ENCODE measurements at places on chromosomes 1 and 21.

GRCh38 chr1:40706626-40707025, 15.1 kb downstream of the NFYC start:
- H3K36me3 ChIP-seq = no peaks in the 10 kb centered on the region
- H3K27me3 ChIP-seq = no peaks in the 10 kb centered on the region
- peaks cover 19% of the 10 kb centered on the region for H3K4me1 ChIP-seq
- no peak overlapping the region for H3K27ac ChIP-seq

- no peak for DNase-seq
- H3K27ac ChIP-seq = no peak overlapping the region
- H3K4me1 ChIP-seq = no peaks in the 10 kb centered on the region
- H3K27me3 ChIP-seq = no peaks in the 10 kb centered on the region
- H3K36me3 ChIP-seq = no peaks in the 10 kb centered on the region
Observed at GRCh38 chr1:241311056-241311746, 45.8 kb downstream of the RGS7 start.

GRCh38 chr1:199954699-199955098, 72.8 kb upstream of the NR5A2 start:
- no peak overlapping the region for H3K27ac ChIP-seq
- H3K27me3 ChIP-seq = no peaks in the 10 kb centered on the region

- no peaks in the 10 kb centered on the region for H3K4me1 ChIP-seq
- no peak overlapping the region for H3K27ac ChIP-seq
- H3K36me3 ChIP-seq = no peaks in the 10 kb centered on the region
- no peaks in the 10 kb centered on the region for H3K27me3 ChIP-seq
Observed at GRCh38 chr1:62962901-62963776, 179.2 kb downstream of the ATG4C start.

DNA sequence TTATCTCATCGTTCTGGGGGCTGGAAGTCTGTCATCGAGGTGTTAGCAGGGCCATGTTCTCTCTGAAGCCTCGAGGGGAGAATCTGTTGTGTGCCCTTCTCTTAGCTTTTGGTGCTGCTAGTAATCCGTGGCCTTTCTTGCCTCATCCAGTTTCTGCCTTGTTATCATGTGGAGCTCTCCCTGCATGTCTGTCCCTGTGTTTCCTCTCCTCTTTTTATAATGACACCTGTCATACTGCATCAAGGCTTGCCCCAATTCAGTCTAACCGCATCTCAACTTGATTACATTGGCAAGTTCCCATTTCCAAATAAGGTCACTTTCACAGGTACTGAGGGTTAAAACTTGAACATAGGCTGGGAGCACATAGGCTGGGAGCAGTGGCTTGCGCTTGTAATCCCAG, 82.6 kb upstream of the CNIH3 start:
- H3K27me3 ChIP-seq = no peaks in the 10 kb centered on the region
- DNase-seq = no peak

GRCh38 chr1:220316305-220316704, 44.1 kb upstream of the RAB3GAP2 start:
- no peak overlapping the region for H3K27ac ChIP-seq
- DNase-seq = peak; percentile 38
- no peaks in the 10 kb centered on the region for H3K36me3 ChIP-seq
- no peaks in the 10 kb centered on the region for H3K27me3 ChIP-seq
- no peak overlapping the region for H3K4me3 ChIP-seq

GRCh38 chr21:39804240-39804639, 59.3 kb downstream of the IGSF5 start:
- no peaks in the 10 kb centered on the region for H3K4me1 ChIP-seq
- no peaks in the 10 kb centered on the region for H3K36me3 ChIP-seq
- no peak overlapping the region for H3K27ac ChIP-seq
- no peaks in the 10 kb centered on the region for H3K27me3 ChIP-seq

DNA sequence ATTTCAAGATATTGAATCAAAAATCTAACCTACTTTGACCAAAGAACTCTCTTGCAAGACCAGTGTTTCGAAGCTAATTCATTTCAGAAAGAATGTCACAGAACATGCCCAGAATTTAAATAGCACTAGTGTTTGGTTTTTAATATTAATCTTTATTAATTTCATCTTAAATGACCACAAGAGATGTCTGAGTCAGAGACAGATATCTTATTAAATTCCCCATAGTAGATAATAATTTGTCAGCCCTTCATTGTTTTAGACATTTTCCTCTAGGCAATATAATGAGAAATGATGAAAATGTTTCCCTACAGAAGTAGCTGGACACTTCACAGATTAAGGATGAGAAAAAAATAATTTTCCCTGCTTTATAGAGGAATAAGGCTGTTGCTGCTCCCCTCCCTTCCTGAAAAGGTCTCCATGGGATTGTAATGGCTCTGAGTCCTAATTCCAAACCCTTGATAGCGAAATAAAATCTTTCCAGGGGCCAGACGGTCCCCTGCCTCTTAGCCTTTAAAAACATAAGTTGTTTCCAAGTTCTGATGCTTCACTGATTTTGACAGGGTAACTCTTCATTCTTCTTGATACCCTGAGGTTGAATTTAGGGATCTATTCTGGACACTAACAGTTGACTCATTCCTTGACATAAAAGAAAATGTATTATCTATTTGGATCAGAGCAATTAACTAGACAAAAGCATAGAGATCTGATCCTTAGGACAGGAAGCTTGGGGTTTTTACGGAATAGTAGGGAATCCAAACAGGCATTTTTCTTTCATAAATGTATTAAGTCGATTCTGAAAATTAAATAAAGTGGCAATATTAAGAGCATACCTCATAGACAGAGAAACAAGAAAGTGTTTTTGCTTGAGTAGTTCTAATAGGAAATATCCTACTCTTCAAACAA, 820.8 kb downstream of the BRINP3 start:
- H3K27ac ChIP-seq = no peak overlapping the region
- H3K4me1 ChIP-seq = no peaks in the 10 kb centered on the region
- H3K4me3 ChIP-seq = no peak overlapping the region
- no peaks in the 10 kb centered on the region for H3K27me3 ChIP-seq
- no peaks in the 10 kb centered on the region for H3K36me3 ChIP-seq
- no peak for DNase-seq

GRCh38 chr1:7366955-7367665, 404.0 kb upstream of the VAMP3 start:
- H3K4me3 ChIP-seq = no peak overlapping the region
- H3K36me3 ChIP-seq = no peaks in the 10 kb centered on the region
- H3K27ac ChIP-seq = no peak overlapping the region
- H3K27me3 ChIP-seq = no peaks in the 10 kb centered on the region

DNA sequence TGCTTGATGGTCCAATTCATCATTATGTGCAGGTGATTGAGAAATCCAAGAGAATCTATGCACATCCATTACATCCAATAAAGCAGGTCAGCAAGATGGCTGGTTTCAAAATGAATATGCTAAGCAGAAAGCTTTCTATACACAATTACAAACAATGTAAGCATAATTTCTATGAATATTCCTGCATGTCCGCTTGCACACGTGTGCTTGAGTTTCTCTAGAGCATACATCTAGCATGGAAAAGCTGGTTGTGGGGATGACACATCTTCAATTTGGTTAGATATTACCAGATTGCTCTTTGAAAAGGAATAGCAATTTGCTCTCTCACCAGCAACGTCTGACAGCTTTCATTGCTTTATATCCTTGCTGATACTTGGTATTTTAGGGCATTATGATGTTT, 160.4 kb upstream of the HMGB4 start:
- H3K27ac ChIP-seq = no peak overlapping the region
- H3K4me1 ChIP-seq = no peaks in the 10 kb centered on the region
- no peak overlapping the region for H3K4me3 ChIP-seq
- H3K36me3 ChIP-seq = no peaks in the 10 kb centered on the region
- DNase-seq = no peak

DNA sequence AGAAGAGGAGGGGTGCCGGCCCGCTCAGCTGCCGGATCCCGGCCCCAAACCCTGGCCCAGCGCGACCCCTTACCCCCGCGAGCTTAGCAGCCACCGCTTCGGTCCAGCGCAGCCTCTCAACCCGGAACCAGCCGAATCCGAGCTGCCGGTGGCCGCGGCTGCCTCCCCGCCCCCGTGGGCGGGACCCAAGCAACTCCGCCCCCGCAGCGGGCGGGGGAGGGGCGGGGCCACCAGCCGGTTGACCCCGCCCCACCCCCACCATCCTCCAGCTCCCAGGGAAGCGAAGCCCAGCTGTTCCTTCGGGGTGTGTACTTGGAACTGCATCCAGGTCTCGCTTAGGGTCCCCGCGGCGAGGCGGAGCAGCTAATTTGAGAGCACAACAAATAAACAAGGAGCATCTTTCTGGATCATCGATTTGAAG, at the start of gene TRIM62:
Gene TRIM62, minus strand, starts transcription at position 123 of the 421 bp plus-strand sequence. CDS start 611 bp downstream, outside the sequence.
- H3K4me1 ChIP-seq = peaks cover 9% of the 10 kb centered on the region
- H3K27me3 ChIP-seq = no peaks in the 10 kb centered on the region
- peak; percentile 97 for DNase-seq
- peak within 1 kb of the TSS; percentile 60 for H3K4me3 ChIP-seq
- H3K27ac ChIP-seq = peak within 1 kb of the TSS; percentile 29

DNA sequence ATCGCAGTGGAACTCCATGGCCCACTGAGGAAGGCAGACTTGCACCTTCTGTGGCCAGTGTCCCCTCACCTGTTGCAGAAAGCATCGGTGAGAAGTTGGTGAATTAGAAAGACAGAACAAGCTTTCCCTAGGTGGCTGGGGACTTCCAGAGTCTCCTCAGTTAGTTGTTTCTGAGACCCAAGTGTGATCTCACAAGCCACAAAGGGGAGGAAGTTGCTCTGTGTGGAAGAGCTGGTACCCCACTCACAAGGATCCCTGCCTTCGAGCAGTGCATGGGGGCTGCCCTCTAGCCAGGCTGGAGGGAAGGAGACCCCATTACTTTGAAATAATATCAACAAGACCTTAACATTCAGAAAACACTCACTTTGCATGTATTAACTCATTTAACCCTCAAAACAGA, 2.1 kb downstream of the PRELP start:
- H3K36me3 ChIP-seq = no peaks in the 10 kb centered on the region
- DNase-seq = peak; percentile 11
- H3K27ac ChIP-seq = peak overlapping the region; percentile 5
- H3K27me3 ChIP-seq = no peaks in the 10 kb centered on the region

DNA sequence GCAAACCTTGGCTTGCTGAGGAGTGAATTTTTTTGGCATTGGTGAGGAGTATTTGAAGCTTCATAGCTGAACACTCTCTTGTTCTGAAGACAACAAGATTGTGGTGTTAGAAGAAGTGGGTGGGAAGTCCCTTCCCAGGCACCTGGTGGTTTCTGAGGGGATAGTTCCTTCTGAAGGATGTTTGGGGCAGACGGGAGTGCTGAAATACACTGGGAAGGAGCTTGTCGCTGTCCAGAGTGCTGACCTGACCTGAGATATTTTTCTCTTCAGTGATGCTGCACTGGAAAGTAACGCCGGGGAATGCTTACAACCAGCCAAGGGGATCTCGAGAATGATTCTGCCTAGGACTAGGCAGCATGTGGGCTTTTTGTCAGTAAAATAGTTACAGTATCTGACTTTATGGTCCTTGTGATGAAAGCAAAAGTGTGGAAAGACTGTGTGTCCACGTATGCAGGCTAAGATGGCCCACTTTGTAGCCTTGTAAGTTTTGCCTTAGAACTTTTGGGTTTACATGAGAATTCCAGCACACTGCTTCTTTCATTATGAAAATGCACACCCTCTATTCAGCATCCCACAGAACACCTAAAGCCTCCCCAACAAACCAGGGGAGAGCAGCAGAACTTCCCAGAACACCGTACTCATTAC, 33.1 kb upstream of the NFASC start:
- H3K36me3 ChIP-seq = no peaks in the 10 kb centered on the region
- H3K4me1 ChIP-seq = no peaks in the 10 kb centered on the region
- DNase-seq = peak; percentile 93
- H3K4me3 ChIP-seq = no peak overlapping the region
- no peak overlapping the region for H3K27ac ChIP-seq

GRCh38 chr1:26218906-26219494, 15.0 kb upstream of the CEP85 start:
- no peak overlapping the region for H3K4me3 ChIP-seq
- H3K27me3 ChIP-seq = no peaks in the 10 kb centered on the region
- H3K27ac ChIP-seq = no peak overlapping the region
- no peaks in the 10 kb centered on the region for H3K4me1 ChIP-seq
- DNase-seq = no peak

- no peaks in the 10 kb centered on the region for H3K4me1 ChIP-seq
- no peak overlapping the region for H3K27ac ChIP-seq
- peak; percentile 72 for DNase-seq
- no peak overlapping the region for H3K4me3 ChIP-seq
Observed at GRCh38 chr1:221274373-221274772, 395.1 kb downstream of the HLX start.

DNA sequence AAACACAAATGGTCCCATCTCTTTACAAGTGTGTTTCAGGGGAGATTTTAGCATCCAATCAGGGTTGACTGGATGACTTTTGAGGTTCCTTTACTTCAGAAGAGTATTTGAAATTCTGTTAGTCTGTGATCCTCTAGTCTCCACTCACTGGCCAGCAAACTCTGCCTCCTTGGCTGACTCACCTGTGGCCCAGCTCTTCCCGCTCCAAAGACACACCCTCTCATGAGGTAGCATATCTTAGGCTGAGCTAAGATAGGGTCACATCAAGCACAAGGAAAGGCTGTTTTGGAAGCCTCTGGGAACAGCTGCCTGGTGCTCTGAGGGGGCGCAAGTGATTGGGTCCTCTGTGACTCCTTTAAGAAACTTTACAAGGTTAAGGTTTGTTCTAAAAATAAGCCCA, 102.3 kb upstream of the FGGY start:
- H3K4me1 ChIP-seq = no peaks in the 10 kb centered on the region
- no peak overlapping the region for H3K4me3 ChIP-seq
- no peaks in the 10 kb centered on the region for H3K27me3 ChIP-seq
- DNase-seq = no peak
- no peaks in the 10 kb centered on the region for H3K36me3 ChIP-seq

DNA sequence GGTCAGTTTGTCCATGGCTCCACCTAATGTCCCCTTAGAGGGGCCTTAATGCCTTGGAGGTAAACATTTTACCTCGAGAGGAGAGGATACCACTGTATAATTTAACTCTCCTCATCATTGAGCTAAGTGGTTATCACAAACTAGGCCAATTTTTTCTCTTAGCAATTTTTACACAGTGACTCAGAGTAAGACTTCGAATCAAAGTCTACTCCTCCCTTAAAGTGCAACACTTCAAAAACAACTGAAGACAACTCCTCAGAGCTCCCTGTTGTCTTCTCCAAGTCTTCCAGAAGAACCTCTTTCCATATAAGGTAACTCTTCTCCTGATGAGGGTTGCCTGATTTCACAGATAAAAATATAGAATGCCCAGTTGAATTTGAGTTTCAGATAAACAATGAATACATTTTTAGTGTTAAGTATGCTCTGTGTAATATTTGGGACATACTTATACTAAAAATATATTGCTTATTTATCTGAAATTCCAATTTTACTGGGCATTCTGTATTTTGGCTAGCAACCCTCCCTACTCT, 4.9 kb upstream of the PTGFRN start:
- no peak for DNase-seq
- no peaks in the 10 kb centered on the region for H3K4me1 ChIP-seq
- no peaks in the 10 kb centered on the region for H3K36me3 ChIP-seq
- no peaks in the 10 kb centered on the region for H3K27me3 ChIP-seq
- H3K4me3 ChIP-seq = no peak overlapping the region

DNA sequence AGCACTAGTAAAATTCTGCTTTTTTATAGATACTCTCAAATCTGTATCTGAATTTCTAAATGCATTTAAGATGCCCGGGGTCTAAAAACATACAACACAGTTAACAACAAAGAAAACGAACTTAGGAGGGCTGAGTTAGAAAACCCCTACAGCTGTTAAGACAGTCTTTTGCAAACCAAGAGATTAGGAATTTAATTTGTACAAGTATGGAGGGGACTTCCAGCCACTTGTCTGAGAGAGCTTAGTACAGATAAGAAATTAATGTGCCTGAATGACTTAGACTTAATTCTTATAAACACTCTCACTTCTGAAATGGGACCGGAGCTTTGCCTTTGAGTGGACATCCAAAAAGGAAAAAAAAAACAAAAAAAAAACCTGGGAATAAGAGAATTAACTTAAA, 61.6 kb downstream of the SMYD3 start:
- no peaks in the 10 kb centered on the region for H3K27me3 ChIP-seq
- no peak overlapping the region for H3K4me3 ChIP-seq
- DNase-seq = no peak
- no peak overlapping the region for H3K27ac ChIP-seq

All from kidney (tissue), 22 donors.